GDM1 (cell line): ENCODE measurements at places on chromosomes 1 and 21.

GRCh38 chr1:248631354-248632008, 3.4 kb downstream of the OR2T11 start:
- DNase-seq = no peak

- no peak for DNase-seq
These were observed 10.5 kb downstream of the C1orf198 start for GRCh38 chr1:230857822-230858221.

DNA sequence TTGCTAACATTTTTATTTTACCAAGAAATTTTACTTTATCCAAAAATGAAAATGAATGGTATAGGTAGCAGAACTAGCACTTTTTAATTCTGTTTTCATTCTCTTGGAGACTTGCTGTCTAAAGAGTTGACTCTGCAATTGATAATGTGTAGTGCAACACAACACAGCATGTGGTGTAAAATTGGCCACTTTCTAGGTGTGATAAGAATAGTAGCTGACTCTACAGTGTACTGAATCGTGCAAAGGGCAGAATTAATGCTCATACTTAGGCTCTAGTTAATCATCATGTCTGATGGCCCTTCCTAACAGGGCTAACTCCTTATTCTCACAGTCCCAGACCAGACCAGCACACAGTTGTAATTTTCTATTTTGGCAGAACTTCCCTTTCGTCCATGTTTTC, 140.5 kb downstream of the NEK7 start:
- DNase-seq = no peak

DNA sequence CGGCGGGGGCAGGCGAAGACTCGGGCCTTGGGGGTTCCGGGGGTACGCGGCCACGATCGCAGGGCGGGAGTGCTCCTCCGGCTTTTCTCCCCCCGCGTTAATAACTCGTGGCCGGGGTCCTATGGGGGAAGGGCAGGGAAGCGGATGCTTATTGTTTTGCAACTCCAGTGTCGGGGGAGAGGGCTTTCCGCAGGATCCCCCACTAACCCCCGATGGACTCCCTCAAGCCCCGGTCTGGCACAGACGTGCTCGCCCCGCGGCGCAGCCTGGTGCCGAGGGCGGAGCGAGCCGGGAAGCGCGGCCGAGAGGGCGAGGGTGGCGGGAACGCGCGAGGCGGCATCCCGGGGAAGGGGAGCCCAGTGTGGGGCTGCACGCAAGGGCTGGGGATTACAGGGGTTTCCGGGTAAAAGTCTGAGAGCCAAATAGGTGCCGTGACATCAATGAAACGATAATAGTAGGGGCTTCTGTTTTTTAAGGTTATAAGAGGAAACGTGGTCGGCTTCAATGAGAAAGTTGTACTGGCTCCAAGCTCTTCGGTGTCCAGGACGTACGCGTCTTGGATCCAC, 772 bp downstream of the UCK2 start:
- DNase-seq = peak; percentile 50

DNA sequence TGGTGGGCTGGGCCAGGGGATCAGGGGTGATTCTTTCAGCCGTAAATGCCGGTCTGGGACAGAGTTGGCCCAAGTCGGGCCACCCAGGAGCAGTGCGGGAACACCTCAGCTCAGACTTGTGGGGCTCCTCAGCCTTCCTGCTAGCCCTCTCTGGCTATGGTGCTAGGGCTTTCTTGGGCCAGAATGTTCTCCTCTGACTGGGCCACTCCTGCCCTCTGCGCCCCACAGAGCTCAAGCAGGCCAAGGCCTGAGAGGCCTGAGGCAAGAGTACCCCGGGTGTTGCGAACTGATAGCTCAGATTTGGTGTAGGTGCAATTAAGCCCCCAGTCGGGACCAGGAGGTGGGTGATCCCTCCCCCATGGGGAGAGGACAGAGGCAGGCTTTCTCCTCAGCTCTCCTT, 51.8 kb downstream of the LGR6 start:
- DNase-seq = no peak

DNA sequence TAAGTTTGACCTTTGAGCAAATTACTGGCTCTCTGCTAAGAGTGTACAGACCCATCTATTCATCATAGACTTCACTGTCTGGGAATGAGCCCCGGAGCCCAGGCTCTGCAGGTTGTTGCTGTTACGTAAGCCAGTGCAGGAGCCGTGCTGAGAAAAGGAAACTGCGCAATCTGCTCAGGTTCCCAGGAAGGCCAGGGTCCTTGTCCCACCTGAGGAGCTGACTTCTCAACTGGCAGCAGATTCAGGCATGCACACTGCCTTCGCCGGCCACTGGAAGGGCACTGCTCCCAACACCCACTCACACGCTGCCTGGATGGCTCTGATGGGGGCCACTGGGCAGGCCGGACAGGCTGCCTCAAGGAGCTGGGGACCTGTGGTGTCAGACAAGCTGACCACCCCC, 19.5 kb downstream of the RCAN1 start:
- DNase-seq = no peak

DNA sequence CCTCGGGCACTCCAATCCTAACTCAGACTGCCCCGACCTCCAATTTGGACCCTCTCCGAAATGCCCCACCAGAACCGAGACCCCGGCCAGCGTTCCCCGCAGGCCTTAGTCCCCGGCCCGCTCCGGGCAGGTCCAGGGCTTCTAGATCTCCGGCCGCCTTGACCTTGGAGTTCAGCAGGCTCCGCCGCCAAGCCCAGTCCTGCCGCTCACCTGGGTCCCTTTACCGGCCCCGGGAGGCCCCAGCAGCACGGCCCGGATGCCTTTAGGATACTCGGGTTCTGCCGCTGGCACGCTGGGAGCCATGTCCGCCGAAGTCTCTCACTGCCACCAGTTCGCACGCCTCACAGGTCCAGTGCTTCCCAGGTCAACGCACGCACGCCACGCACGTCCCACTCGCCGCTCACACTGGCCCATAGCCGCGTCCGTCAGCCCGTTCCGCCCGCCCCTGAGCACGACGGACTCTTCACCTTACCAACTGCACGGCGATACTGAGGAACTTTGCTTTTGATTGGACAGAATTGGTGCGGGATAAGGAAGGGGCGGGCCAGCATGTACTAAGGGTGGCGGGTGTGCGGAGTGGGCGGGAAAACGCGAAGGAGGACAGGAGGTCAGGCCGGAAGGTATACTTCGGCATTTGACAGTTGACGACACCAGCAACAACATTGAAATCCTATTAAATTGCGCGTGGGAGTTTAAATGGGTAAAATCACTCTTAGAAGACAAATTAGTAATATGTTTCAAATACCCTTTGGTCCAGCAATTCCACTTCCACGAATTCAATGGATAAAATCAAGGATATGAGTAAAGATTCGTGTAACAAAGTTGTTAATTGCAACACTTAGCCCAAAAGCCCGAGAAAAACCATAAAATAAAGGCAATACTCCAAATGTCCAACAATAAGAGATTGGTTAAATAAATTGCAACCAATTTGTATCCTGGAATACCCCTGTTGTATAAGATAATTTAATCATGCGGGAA, at the start of gene AK2:
Gene AK2, minus strand, starts transcription at position 358 of the 978 bp plus-strand sequence. Its CDS starts 55 bp downstream, at position 303.
- peak; percentile 99 for DNase-seq

GRCh38 chr21:41472753-41473548, 35.0 kb downstream of the TMPRSS2 start:
- DNase-seq = no peak

- no peak for DNase-seq
These were observed 47.0 kb upstream of the AIM2 start for GRCh38 chr1:159123587-159123986.

DNA sequence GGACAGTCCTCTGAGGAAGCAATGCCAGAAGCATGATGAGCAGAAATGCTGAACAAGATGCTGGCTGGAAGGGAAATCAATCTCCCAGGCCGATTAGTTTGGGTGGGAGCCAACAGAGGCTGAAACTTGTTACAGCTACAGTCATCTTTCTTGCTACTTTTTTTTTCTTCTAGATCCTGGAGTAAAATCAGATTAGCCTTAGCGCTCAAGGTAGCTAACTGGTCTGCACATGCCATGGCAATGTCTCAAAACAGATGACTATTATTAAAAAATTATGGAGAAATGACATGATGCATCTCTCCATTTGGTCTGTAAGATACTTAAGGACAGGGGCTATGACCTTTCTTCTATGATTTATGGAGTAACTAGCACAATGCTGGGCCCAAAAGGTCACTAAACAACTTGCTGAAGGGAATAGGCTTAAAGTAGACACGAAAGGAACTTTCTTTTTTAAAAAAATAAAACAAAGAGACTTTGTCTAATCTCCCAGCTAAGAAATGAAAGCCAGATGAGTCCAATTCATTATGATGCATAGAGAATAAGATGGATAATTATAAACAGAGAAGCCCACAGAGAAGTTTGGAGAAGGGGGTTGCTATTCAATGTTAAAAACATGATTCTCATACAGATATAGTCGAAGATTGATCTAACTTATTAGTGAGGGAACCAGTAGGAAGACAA, 42.5 kb downstream of the UTP25 start:
- DNase-seq = no peak

DNA sequence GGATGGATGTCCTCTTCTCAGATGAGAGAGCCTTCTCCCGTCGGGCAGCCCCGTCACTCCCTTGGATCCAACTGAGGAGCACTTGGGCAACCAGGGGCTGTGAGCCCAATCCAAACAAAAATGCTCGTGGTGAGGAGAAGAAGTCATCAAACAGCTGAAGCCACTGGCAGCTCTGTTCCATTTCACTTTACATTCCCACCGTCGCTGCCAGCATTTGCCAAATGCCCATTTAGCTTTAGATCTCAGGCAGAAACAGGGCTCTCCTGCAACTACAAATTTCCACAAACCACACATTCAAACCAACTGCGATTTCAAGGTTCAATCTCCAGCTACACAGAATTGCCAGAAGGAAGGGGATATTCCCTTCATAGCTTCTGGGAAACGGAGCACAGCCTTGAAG, 634.6 kb downstream of the SMYD3 start:
- DNase-seq = no peak

DNA sequence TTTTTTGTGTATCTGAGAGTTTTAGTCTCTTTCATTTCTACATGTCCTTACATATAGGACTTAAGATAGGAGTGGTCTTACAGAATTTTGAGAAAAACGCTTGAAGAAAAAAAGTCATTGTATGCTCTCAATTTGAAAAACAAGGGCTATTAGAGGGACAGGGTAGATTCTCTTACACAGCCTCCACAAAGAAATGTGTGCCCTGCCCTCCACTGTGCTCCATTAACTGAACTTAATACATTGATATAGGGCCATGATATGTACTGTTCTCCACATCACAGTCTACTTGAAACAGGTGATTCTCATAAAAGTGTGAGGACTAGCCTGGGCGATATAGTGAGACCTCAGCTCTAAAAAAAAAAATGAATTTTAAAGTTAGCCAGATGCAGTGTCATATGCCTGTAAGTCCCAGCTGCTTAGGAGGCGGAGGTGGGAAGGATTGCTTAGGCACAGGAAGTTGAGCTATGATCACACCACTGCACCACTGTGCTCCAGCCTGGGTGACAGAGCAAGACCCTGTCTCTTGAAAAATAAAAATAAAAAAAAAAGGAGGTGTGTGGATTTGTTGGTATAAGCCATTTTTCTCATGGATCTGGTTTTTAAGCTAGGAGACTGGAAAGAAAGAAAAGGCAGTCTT, 77.0 kb downstream of the HMCN1 start:
- no peak for DNase-seq
